Ascending aorta (tissue), 2 donors: ENCODE measurements at places on chromosomes 2 and 18.

DNA sequence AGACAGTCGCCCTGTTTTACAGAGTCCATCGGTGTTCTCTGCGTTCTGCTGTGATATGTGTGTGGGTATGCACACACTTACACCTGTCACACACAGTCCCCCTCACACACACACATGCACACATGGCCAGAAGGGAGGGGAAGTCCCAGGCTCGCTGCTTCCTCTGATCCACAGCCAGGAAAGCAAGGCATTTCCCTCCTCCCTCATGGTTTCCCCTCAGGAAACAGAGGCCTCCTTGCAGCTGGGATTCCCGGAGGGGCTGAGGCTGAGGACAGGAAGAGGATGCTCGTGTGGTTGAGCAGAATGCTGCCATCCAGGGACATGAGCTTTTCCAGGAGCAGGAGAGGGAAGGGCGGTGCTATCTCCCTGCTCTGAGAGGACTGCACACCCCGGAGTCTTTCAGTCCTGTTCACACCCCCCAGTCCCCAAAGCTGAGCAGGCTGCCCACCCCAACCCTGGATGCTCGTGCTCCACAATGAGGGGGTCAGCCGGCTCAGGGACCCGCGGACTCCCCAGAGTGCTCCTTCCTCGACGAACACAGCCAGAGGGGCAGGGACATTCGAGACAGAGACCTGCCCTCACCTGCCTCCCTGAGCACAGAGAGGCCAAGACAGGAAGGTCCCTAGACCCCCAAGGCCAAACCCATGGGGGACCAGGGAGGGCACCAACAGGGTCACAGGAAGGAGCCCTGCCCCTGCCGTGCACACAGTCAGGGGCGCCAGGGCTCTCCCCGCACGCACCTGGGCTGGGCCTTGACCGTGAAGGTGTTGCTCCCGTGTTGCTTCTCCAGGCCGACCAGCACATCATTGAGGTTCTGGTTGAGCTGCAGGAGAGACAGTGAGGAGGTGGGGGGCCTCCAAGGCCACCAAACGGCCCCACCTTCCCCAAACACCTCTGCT lies 45.3 kb downstream of the BIN1 start:
- no peaks in the 10 kb centered on the region for H3K27me3 ChIP-seq
- DNase-seq, result no peak
- no peaks in the 10 kb centered on the region for H3K36me3 ChIP-seq
- no peak overlapping the region for H3K27ac ChIP-seq
- no peak overlapping the region for H3K4me3 ChIP-seq

- DNase-seq, result no peak
- no peaks in the 10 kb centered on the region for H3K27me3 ChIP-seq
- no peaks in the 10 kb centered on the region for H3K4me1 ChIP-seq
These were observed 111.1 kb downstream of the CDH2 start for GRCh38 chr18:28065793-28066186.

DNA sequence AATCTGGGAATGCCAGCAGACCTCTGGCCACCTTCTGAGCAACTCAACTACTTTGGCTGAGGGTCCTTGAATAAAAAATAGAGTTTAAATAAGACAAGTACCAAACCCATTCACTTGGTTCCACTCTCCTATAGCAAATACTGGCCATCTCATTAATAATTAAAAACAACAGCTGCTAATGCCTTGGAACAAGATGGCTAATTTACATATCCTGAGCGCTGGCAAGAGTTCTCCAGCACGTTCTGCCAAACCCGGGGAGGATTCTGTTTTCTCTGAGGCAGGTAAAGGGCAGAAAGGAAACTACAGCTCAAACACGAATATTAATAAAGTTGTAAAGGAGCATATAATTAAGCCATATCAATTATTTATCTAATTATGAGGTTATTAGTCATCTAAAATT lies 1123.7 kb downstream of the TDRD15 start:
- H3K27me3 ChIP-seq, result no peaks in the 10 kb centered on the region
- no peak for DNase-seq
- no peak overlapping the region for H3K27ac ChIP-seq
- H3K4me1 ChIP-seq, result no peaks in the 10 kb centered on the region

GRCh38 chr2:45965871-45966498 lies 314.5 kb downstream of the PRKCE start:
- DNase-seq, result no peak
- no peaks in the 10 kb centered on the region for H3K36me3 ChIP-seq
- no peak overlapping the region for H3K4me3 ChIP-seq
- no peaks in the 10 kb centered on the region for H3K27me3 ChIP-seq
- no peak overlapping the region for H3K27ac ChIP-seq
- H3K4me1 ChIP-seq, result no peaks in the 10 kb centered on the region

GRCh38 chr2:15560140-15560987 lies 770 bp downstream of the NBAS start:
- H3K36me3 ChIP-seq, result no peaks in the 10 kb centered on the region
- H3K4me3 ChIP-seq, result peak overlapping the region; percentile 62
- DNase-seq, result no peak
- no peaks in the 10 kb centered on the region for H3K27me3 ChIP-seq
- H3K4me1 ChIP-seq, result no peaks in the 10 kb centered on the region

- H3K4me1 ChIP-seq, result peaks cover 7% of the 10 kb centered on the region
- no peaks in the 10 kb centered on the region for H3K27me3 ChIP-seq
- no peaks in the 10 kb centered on the region for H3K36me3 ChIP-seq
- no peak overlapping the region for H3K4me3 ChIP-seq
These were observed 332.0 kb downstream of the PTPRM start for GRCh38 chr18:7899078-7899477.

- no peaks in the 10 kb centered on the region for H3K27me3 ChIP-seq
- H3K4me3 ChIP-seq, result no peak overlapping the region
- H3K36me3 ChIP-seq, result no peaks in the 10 kb centered on the region
- no peaks in the 10 kb centered on the region for H3K4me1 ChIP-seq
These were observed 28.5 kb upstream of the MARCHF7 start for GRCh38 chr2:159683817-159684216.

DNA sequence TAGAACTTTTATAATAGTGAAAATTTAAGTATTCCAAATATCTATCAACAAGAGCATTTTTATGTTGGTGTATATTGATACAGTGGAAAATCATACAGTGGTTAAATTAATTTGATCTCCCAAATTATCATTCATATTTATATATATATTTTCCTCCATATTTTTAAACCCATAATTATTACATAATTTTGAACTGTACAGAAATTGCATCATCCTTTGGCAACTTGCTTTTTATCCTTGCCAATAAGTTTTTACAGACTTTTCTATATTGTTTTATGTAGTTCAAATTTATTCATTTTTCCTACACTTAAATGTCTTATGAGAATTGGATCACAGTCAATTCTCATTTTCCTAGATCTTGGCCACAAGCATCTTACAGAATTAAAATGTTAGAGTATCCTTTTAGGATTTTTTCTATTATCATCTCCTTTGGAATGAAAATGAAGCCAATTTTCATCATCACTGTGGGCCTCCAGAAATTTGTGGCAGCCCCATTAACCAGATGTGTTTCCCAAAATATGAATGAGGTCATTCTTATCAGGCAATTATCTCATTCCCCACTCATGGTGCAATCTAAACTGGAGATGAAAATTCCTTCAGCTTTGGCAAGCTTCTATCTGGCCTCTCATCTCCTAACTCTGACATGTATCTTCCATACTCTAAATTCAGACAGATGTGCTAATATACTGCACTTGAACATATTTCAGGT lies 94.2 kb upstream of the DLGAP1 start:
- no peaks in the 10 kb centered on the region for H3K27me3 ChIP-seq
- no peak overlapping the region for H3K4me3 ChIP-seq
- H3K4me1 ChIP-seq, result no peaks in the 10 kb centered on the region
- H3K27ac ChIP-seq, result no peak overlapping the region
- DNase-seq, result no peak
